Trophoblast cell (in vitro differentiated cells and primary cell): ENCODE measurements at places on chromosomes 16 and 17.

- H3K4me1 ChIP-seq, result peaks cover 7% of the 10 kb centered on the region
- peaks cover 17% of the 10 kb centered on the region for H3K36me3 ChIP-seq
- no peaks in the 10 kb centered on the region for H3K27me3 ChIP-seq
- peak overlapping the region; percentile 98 for H3K27ac ChIP-seq
- DNase-seq, result no peak
Observed at GRCh38 chr16:31072540-31073141, 1.4 kb downstream of the ZNF668 start.

DNA sequence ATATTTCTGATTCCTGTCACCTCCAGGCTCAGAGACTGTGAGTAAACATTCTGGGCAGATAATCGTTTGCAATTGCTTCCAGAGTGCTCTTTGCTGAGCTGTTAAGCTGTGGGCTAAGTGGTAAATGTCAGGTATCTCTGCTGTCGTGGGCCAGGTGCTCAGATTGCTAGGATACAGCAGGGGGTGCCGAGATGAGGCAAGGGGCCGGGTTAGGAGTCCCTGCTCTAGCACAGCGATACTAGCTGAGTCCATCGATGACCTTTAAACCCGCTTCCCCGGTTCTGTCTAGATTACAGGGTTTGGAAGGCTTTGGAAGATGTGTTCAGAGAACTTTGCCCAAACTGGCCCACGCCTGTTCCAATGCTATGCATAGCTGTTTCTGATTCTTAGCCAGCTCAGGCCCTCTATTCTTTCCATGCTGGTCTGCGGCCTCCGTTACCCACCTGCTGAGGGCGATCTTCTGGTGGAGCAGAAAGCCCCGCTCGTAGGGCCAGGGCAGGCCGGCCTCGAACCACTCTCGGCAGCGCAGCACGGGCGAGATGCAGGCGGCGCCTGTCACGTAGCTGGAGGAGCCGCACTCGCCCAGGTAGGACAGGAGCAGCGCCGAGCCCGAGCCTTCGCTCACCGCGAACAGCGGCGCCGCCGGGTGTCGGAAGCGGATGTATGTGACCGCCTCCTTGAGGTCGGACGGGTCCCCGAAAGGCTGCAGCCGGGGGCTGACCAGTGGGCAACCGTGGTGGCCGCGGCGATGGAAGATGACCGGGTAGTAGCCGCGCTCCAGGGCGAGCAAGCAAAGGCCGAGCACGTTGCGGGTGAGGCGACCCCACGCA is 979 bp downstream of the ABHD15 start:
- no peak overlapping the region for H3K27ac ChIP-seq
- peak overlapping the region; percentile 18 for H3K4me3 ChIP-seq
- DNase-seq, result peak; percentile 74

- H3K4me1 ChIP-seq, result peaks cover 10% of the 10 kb centered on the region
- DNase-seq, result no peak
- no peak overlapping the region for H3K27ac ChIP-seq
- H3K36me3 ChIP-seq, result peaks cover 45% of the 10 kb centered on the region
Observed at GRCh38 chr16:1494711-1495110, 1.6 kb downstream of the TELO2 start.

DNA sequence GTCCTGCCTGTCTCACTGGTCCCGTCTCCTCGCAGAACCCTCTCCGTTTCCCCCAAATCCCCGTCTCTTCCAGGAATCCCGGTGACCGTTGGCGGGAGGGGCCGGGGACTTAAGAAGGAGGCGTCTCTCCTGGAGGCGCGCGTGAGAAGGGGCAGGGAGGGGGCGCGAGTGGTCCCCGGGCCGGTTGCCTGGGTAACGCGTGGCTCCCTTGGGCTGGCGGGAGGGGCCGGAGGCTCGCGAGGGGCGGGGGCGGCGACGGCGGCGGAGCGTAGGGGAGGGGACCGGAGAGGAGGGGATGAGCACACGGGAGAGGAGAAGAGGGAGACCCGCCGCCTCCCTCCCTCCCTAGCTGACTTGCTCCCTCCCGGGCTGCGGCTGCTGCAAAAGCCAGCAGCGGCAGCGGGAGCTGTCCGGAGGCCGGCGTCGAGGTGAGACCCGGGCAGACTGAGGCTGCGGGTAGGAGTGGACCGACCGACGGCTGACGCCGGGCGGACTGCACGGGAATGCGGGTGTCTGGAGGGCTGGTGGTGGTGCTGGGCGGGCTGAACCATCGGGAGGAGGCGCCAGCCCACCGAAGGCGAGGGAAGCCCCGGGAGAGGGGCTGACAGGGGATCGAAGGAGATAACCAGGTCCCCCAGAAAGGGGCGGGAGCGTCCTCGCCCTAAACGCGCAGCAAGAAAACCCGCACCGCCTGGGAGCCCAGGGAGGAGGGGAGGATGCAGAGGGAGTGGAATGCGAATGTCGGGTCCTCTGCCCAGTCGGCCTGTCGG is at the start of gene PRRT2:
Gene PRRT2, plus strand, starts transcription at position 298 of the 770 bp plus-strand sequence. CDS start 862 bp downstream, outside the sequence.
- H3K4me1 ChIP-seq, result peaks cover 47% of the 10 kb centered on the region
- H3K27ac ChIP-seq, result peak within 1 kb of the TSS; percentile 83
- H3K4me3 ChIP-seq, result peak within 1 kb of the TSS; percentile 41
- peak; percentile 67 for DNase-seq
- no peaks in the 10 kb centered on the region for H3K27me3 ChIP-seq
- peaks cover 23% of the 10 kb centered on the region for H3K36me3 ChIP-seq

- peak; percentile 55 for DNase-seq
- no peak overlapping the region for H3K4me3 ChIP-seq
- no peak overlapping the region for H3K27ac ChIP-seq
- no peaks in the 10 kb centered on the region for H3K27me3 ChIP-seq
- H3K4me1 ChIP-seq, result peaks cover 3% of the 10 kb centered on the region
- peaks cover 75% of the 10 kb centered on the region for H3K36me3 ChIP-seq
Observed at GRCh38 chr17:31527606-31528005, 136.1 kb downstream of the RAB11FIP4 start.

- H3K27ac ChIP-seq, result no peak overlapping the region
- no peaks in the 10 kb centered on the region for H3K4me1 ChIP-seq
- H3K4me3 ChIP-seq, result no peak overlapping the region
- no peak for DNase-seq
- no peaks in the 10 kb centered on the region for H3K27me3 ChIP-seq
Observed at GRCh38 chr16:55527885-55528284, 19.0 kb downstream of the LPCAT2 start.

DNA sequence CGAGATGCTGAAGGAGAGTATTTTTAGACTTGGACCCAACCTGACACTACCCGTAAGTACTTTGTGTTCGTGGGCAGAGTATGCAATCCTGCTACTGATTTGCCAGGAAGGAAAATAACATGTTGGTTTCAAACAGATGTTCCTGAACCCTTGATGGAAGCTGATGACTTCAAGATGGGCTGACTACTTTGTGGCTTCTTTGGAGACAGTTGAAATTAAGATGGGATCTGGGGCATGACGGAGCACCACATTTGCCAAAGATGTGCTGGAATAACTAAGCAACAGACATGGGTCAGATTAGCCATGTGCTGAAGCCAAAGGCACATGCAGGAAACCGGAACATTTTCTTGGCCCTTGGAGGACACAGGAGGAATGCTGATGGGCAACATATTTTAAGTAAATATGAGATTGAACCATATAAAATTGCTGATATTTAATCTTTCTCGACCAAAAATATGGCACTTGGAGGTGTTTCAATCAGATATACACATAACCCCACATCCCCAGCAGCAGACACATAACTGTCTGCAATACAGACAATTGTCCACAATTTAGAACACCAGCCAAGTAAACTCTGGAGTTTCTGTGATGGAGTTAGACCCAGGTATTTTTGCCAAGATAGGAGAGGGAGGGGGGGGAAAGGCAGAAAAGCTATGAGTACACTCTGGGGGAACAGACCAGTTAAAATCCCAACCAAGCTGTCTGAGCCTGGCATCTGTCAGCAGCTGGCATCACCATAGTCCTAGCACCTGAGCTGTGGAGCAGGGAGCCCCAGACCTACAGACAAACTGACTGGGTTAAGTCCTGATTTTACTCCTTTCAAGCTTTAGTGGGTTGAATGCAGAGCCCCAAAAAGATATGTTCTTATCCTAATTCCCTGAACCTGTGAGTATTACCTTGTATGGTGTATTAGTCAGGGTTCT is 329.4 kb upstream of the CDH5 start:
- H3K4me3 ChIP-seq, result no peak overlapping the region
- no peaks in the 10 kb centered on the region for H3K4me1 ChIP-seq
- no peaks in the 10 kb centered on the region for H3K27me3 ChIP-seq
- no peak for DNase-seq

GRCh38 chr17:312476-313148 is 40.0 kb downstream of the RPH3AL start:
- H3K27me3 ChIP-seq, result no peaks in the 10 kb centered on the region

- no peaks in the 10 kb centered on the region for H3K27me3 ChIP-seq
- H3K4me3 ChIP-seq, result no peak overlapping the region
- DNase-seq, result no peak
- H3K36me3 ChIP-seq, result no peaks in the 10 kb centered on the region
- no peak overlapping the region for H3K27ac ChIP-seq
- H3K4me1 ChIP-seq, result no peaks in the 10 kb centered on the region
Observed at GRCh38 chr17:32285746-32286517, 20.3 kb downstream of the RHBDL3 start.
